AG08395 (cell line): ENCODE measurements at places on chromosomes 2 and 18.

- DNase-seq: peak; percentile 22
Observed at GRCh38 chr2:239445771-239446524, 45.1 kb upstream of the HDAC4 start.

DNA sequence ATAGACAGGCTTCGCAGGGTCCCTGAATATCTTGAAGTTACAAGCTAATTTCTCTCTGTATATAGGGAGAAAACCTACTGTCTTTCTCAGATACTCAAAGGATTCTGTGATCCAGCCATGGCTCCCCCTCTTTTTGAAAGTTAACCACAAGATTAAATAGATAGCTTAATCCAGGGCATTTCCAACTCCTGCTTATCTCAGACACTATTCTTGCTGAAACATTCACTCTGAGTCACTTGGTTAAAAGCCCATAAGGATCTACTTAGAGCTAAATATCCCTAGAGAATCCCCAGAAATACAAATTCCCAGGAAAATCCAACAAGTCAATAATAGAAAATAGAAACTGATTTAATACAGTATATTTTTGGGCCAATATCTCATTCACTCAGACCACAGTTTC lies 179.1 kb upstream of the LYPD1 start:
- peak; percentile 14 for DNase-seq

DNA sequence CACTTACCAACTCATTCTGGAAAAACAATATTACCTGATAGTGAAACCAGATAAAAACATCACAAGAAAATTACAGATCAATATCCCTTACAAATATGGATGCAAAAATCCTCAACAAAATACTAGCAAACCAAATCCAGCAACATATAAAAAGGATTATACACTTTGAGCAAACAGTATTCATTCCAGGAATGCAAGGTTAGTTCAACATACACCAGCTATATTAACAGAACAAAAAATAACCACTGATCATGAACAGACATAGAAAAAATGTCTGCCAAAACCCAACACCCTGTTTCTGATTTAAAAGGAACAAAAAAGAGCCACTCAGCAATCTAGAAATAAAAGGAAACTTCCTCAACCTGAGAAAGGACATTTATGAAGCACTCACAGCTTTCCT lies 62.1 kb downstream of the TLK1 start:
- DNase-seq: no peak

- peak; percentile 71 for DNase-seq
Observed at GRCh38 chr18:50268022-50268747, 1.9 kb upstream of the CFAP53 start.

GRCh38 chr2:17620280-17620679 lies 79.8 kb downstream of the VSNL1 start:
- peak; percentile 20 for DNase-seq

DNA sequence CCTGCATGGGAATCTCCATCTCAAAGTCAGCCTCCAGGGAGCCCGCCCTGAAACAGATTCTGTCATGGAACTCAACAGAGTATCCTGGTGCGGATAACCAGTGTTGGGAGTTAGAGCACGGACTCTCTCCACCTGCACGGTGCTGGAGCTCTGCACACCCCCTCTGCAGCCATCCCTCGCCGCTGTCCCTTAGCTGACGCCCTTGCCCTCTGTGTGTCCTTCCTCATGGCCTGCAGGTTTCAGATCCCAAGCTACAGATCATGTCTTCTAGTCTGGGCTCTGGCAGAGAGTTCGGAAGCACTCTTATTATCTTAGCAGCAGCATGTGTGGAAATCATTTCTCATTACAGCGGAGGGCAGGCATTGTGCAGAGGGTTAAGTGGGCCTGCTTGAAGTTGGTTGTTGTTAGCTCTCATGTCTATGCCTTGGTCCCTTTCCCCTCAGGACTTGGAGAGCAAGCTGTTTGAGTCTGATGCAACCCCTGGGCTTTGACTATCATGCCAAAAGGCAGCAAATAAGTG lies 26.0 kb downstream of the TMEM127 start:
- DNase-seq: no peak

- DNase-seq: peak; percentile 98
Observed at GRCh38 chr2:219387306-219388120, at the start of gene DNPEP. DNPEP (minus strand) TSS chr2:219387912; CDS start chr2:219387794, 118 bp downstream.

- DNase-seq: no peak
Observed at GRCh38 chr2:205323929-205324328, 358.4 kb upstream of the NRP2 start.

GRCh38 chr2:102141970-102142828 lies at the start of gene IL1R1:
IL1R1 (plus strand) TSS chr2:102142746; CDS start chr2:102157725, 14,979 bp downstream.
- DNase-seq: peak; percentile 90

- no peak for DNase-seq
Observed at GRCh38 chr2:160426604-160427003, 67.0 kb downstream of the RBMS1 start.

DNA sequence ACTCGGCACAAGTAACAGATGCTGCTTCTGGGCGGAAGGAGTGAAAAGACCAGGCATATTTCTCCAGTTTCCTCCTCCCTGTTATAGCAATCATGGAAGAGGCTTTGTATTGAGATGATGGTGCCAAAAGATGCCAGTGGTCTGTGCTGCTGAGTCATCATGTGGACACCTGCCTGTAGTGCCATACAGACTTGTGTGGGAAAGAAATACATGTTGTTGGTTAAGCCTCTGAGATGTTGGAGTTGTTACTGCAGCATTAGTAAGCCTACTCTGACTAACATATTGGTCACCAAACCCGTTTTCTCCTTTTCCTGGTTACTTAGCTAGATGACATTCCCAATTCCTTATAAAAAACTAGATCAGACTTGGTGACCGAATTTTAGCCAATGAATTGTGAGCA lies 356.9 kb downstream of the ZNF521 start:
- DNase-seq: peak; percentile 53

- no peak for DNase-seq
Observed at GRCh38 chr2:102662833-102663232, 43.5 kb downstream of the SLC9A2 start.

DNA sequence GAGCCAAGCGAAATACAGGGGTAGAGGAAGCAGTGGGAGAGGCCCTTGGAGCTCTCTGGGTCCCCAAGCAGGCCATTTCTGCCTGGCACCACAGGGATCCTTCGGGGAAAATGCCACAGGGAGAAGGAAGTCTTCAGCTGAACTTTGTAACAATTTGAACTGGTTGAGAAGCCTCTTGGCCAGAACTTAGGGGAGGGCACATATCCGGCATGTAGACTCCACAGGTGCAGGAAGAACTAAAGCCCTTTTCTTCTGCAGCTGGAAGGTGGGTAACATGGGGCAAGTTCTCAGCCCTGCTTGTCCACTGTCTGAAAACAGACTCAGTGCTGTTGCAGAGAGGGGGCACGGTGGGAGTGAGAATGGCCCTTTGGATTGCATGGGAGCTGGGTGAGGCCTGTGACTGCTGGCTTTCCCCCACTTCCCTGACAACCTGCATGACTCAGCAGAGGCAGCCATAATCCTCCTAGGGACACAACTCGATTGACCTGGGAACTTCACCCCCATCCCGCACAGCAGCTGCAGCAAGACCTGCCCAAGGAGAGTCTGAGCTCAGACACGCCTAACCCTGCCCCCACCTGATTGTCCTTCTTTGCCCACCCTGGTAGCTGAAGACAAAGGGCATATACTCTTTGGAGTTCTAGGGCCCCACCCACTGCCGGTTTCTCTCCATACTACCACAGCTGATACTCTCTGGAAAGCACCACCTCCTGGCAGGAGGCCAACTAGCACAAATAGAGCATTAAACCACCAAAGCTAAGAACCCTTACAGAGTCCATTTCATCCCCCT lies 101.6 kb upstream of the FAM136A start:
- DNase-seq: no peak

DNA sequence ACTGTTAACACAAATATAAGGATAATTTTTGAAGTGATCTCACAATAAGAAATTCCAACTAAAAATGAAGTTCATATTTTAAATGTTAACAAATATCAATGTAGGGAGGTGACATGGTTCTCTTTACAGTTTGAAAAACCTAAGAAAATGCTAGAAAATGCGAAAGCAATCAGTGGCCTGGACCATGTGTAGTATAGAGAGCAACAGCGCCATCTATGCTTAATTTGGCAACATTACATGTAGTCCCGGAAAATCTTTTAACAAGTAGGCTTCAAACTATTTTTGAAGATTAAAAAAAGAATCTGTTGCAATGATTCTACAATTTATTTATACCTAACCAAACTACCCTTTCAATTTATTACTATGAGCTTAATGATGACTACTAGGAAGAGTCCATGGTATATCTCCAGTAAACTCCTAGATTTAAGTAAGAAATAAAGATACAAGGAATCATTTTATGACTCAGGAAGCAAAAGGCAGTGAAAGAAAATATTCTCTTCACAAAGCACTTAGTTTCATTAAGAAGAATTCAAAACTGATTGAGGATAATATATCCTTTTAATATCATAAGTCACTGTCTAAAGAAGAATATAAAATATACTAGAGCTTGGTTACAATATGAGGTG lies 33.3 kb downstream of the NDUFA10 start:
- peak; percentile 68 for DNase-seq

DNA sequence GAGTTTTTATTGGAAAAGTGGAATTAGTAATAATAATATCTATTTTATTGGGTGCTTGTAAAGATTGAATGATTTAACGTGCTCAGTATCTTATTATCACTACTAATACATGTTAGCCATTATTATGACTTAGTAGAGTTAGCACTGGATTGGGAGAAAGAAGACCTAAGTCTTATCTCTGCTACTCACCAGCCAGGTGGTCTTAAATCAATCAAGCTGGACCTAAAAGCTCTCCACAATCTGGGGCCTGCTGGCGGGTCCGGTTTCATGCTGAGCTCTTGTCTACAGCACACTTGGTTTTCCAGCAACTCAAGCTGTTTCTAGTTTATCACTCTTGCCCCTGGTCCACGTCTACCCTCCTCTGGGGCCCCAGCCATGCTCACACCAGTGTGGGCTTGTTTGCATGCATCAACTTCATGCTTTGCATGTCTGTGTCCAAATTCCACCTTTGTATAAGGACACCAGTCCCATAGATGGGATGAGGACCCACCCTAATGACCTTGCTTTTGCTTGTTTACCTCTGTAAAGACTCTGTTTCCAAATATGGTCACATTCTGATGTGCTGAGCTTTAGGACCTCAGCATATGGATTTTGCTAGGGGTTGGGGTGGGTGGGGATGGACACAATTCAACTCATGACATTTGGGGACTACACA lies 363.1 kb downstream of the LPIN1 start:
- no peak for DNase-seq

DNA sequence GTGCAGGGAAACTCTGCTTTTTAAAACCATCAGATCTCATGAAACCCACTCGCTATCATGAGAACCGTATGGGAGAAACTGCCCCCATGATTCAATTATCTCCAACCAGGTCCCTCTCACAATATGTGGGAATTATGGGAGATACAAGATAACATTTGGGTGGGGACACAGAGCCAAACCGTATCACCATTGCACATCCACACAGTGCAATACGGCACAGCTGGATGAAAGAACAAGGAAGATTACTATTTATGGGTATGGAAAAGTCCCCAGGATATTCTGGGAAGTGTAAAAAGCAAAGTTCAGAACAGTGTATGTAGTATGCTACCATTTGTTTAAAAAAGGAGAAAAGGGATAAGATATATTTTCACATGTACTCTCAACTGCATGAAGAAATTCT lies 290.1 kb downstream of the PIK3C3 start:
- no peak for DNase-seq

DNA sequence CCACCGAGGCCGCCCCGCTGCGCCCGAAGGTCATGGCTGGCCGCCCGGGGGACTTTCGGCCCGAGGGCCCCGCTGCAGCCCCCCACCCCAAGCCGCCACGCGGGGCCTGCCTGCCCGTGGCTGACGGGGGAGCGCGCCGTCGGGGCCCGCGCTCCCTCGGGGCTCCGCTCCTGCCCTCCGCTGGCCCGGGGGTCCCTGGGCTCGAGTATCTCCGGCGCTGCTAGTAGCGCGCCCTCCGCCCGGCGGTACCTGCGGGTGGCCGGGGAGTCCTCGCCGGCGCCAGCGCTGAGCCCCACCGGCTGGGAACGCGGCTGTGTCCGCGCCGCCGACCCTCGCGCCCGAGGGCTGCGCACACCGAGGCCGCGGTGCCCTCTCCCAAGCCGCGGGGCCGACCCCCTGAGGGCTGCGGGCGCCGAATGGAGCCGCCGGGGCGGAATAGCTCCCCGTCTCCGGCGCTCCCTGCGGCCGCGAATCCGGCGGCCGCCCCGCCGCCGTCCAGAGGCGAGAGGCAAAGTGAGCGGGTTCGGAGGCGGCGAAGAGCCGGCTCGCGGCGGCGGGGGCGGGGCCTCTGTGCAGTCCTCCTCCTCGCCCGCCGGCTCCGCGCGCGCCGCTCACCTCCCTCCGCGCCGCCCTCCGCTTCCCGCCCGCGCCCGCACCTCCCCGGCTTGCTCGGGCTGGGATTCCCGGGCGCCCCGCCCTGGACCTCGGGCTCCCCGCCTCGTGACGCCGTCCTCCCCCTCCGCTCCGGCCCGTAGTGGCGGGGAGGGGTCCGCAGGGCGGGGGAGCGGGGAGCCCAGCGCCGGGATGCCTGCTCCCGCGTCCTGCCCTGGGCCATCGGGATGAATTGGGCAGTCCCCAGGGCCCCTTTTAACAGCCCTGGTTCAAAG lies at the start of gene KCNG3:
TSS of gene KCNG3 (minus strand) at position 515 of the 887 bp plus-strand sequence. CDS start at position 34, 481 bp downstream.
- peak; percentile 50 for DNase-seq

DNA sequence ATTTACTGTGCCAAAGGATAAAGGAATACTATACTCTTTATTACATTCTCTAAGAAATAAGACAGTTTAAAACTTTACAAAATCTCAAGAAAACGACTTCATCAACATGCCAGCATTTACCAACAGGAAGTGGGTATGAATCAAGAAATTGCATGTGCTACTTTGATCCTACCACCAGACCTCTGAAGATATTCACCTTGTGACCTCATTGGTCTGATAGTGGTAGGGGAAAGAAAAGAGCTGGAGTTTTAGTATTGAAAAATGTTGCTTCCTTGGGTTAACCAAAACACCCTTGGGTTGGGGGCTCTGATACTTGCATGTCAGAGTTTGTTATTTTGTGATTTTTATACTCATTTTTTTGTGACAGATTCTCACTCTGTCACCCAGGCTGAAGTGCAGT lies 84.1 kb upstream of the LPIN2 start:
- DNase-seq: no peak

- no peak for DNase-seq
Observed at GRCh38 chr2:41933046-41933420, 114.8 kb upstream of the PKDCC start.
